DMS79 (cell line): ENCODE measurements at places on chromosomes 12 and 14.

DNA sequence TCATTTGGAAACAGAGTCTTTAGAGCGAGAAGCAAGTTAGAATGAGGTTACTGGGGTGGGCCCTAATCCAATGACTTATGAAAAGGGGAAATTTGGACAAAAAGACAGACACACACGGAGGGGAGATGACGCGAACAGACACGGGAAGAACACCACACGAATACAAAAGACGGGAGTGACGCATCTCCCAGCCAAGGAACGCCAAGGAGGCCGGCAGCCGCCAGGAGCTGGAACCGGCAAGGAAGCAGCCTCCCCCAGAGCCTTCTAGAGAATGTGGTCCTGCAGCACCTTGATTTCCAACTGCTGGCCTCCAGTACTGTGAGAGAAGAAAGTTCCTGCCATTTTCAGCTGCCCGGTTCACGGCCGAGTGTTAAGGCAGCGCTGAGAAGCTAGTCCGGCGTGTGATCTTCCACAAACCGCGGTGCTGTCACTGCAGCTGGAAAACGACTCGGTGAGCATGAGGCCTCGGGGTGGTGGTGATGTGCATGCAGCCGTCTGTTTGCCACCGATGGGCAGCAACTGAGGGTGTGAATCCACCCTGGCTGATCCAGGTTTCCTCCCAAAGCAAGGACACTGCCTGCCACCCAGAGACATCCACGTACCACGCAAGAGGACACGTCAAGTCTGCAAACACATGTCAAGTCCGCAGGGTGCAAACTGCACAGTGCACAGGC is 124.5 kb downstream of the NCOR2 start:
- DNase-seq, result no peak

- no peak for DNase-seq
Observed at GRCh38 chr12:26196421-26196716, 996 bp downstream of the SSPN start.

DNA sequence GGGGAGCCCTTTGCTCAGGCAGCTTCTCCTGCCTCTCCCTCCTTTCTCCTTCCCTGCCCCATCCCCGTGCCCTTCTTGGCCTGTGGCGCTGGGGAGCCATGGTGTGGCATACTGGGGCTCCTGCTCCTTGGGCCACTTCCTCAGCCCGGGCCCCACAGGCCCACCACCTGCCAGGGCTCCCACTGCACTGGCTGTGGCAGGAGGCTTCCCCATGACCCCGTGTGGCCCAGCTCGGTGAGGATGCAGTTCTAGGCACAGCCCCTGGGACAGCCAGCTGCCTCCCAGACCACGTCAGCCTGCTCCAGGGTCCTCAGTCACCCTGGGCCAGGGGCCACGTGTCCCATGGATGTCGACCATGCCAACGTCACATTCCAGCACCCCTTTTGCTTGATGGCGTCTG is 13.0 kb upstream of the AMN start:
- DNase-seq, result no peak

- peak; percentile 78 for DNase-seq
Observed at GRCh38 chr14:61569812-61570548, 125.3 kb upstream of the HIF1A start.

- DNase-seq, result peak; percentile 32
Observed at GRCh38 chr12:104520242-104520900, 63.6 kb downstream of the CHST11 start.

DNA sequence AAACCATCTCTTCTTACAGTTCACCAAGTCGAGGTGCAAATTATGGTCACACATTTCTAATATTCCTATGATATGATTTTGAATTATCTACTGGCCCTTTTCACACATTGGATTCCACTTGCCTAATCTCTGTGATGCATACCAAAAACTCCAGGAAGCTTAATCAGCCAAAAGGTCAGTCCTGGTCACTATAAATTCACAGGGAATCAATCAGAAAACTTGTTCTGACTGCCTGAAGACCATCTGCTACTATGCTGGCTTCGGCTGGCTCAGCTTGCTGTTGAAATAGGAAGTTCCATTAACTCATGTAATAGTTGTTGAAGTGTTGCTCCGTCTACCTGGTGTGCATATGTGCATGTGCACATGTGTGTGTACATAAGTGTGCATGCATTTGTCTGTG is 142.8 kb upstream of the FLRT2 start:
- no peak for DNase-seq

- DNase-seq, result no peak
Observed at GRCh38 chr12:51548241-51548640, 42.8 kb upstream of the SCN8A start.

GRCh38 chr12:130754234-130754901 is 38.3 kb upstream of the RIMBP2 start:
- no peak for DNase-seq

GRCh38 chr14:78048120-78048519 is 122.1 kb upstream of the NRXN3 start:
- DNase-seq, result no peak

DNA sequence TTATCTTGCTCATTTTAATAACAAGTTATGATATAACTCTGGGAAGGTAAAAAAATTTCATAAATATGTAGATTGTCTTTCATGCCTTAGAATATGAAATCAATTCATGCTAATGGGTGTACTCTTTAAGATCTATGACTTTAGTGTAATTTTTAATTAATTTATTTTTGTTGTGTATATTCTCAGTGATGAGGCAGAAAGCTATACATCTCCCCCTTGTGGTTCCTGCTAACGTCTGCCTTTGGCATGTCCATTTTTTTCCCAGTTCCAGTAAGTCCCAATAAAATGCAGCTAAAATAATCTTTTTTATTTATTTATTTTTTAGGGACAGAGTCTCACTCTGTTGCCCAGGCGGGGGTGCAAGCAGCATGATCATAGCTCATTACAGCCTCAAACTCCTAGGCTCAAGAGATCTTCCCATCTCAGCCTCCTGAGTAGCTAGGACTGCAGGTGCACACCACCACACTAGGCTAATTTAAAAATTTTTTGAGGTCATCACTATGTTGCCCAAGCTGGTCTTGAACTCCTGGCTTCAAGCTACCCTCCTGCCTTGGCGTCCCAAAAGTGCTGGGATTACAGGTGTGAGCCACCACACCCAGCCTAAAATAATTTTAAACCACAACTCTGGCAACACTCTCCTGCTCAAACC is 3.3 kb upstream of the CHURC1 start:
- no peak for DNase-seq

GRCh38 chr12:41709012-41709411 is 435.7 kb downstream of the GXYLT1 start:
- no peak for DNase-seq

DNA sequence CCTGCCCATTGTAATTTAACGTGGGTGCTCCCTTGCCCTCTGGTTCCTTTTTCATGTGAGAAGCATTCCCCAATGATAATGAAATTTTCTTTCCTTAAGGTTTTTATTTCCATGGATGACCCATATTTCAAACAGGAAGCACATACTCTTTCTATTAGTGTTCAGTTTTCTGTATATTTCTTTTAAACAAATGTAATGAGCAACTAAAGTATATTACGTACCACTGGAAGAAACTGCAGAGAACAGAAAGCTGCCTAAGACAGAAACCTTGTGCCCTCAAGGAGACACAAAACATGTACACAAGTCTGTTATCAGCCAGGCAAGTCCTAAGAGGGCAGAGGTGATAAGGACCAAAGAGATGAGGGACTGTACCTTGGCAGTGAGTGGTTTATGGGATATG is 414.9 kb downstream of the ETNK1 start:
- DNase-seq, result no peak

DNA sequence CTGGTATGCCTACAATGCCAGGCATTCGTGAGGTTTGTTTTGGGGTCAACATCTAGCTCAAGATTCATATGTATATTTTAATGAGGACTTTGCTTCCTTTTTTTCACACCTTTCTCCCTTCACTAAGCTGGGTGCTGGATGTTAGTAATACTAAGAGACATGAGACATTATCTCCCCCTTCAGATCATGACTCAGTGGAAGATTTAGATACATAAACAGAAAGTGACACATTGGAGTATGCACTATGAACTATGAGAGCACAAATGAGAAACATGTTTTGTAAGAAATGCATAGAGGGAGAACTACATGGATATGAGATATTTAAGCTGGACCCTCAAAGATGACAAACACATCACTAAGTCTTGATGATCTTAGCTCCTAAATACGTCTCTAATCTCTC is 286.3 kb downstream of the RPAP3 start:
- no peak for DNase-seq

- DNase-seq, result no peak
Observed at GRCh38 chr12:52772188-52772587, 5.0 kb downstream of the KRT76 start.

DNA sequence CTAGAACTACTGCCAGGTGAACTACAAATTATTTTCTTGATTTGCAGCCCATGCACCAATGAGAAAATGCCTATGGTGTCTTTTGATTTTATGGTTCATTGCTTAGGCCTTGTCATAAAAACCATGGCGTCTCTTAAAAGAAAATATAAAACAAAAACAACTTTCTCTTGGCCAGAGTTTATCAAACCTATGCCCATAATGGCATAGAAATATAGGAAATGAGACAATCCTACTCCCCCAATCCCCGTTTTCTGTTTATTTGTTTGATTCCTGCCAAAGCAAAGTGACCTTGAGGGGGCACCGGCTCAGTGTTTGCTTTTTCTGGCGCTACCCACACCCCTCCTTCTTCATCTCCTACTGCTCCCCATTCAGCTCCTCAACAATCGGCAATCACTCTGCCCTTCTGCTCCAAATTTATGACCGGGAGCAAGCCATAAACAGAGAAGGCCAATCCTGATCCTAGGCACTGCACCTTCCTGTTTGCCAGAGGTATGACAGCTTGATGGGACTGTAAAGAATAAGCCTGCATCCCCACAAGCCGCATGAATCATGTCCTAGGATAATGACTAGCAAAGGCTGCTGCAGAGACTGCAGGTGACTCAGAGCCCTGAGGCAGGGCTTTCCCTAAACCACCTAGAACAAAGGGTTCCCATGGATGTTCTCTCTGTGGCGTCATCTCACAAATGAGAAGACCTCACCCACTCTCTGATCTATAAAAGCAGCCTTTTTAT is 874.9 kb downstream of the NRXN3 start:
- no peak for DNase-seq

- no peak for DNase-seq
Observed at GRCh38 chr12:92186038-92186470, 40.4 kb upstream of the BTG1 start.

DNA sequence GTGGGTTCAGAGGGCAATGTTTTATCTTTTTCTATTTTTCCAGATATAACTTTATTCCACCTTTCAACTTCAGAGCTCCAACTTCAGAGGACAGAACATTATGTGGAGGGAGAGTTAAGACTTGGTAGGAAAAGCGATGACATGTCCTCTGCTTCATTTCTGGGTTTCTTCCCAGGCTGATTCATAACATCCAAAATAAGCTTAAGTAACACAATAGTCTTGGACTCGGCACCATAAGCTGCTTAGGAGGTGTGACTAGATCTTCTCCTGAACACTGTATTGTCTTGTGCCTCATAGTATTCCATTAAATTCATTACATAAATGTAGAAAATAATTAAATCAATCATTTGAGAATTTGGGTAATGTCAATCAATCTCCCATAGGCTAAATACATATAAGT is 95.5 kb upstream of the PDE3A start:
- DNase-seq, result no peak

DNA sequence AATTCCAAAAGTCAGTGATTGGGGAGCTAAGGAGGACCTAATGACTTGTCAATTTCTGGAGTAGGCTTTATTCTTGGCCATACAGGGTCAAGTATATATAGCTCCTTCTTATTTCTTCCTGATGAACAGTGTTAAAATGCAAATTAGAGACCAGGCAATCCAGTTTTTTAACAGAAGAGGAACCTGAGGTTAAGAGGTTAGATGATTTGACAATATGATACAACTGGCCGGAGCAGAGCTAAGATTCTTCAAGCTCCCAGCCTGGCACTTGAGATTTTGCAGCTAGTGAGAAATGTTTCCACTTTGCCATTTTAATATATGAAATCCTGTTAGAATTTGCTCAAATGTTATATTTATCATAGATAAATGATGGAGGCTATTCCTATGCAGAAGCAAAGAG is 204.0 kb downstream of the SSPN start:
- DNase-seq, result no peak

GRCh38 chr12:70664465-70664881 is 27.2 kb upstream of the PTPRB start:
- no peak for DNase-seq

DNA sequence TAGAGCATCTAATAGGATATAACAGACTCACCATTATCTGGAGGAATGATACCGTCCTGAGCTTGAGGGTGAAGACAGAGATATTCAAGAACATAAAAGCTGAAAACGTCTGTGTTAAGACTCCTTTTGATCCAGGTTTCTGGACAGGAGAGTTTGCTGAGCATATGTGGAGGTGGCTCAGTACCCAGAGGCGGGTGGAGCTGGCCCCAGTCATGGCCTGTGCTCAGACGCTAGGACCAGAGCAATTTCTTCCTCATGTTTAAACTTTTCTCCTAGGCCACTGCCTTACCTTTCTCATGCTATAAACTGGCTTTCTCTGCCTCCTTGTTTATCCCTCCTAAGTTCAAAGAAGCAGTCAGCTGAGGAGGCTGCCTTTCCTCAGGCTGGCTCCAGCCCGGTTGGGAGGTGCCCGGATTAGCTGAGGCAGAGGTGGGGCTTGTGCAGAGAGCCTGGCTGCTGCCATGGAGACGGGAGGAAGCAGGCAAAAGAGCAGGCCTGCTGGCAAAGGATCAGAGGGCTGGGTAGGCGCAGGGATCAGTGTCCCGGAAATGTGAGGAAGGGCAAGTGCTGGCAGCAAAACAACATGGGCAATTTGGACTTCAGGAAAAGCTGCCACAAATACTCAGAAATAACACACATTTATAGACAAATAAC is 13.7 kb downstream of the COA8 start:
- peak; percentile 79 for DNase-seq

DNA sequence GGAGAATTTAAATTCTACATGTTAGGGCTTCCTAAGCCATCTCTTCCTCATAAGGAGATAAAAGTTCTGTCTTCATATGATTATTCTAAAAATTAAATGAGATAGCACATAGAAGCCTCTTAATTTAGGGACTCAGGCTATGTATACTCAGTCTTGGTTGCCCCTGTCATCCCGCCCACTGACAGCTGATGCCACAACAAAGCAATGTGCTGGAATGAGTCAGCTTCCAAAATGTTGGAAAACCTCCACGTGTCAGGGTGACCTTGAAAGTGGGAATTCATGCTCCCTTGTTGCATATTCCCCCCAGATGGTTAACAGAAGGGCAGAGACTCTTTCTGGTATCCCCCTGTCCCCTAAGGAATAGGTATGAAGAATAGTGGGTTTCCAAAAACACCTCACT is 238.0 kb upstream of the DDHD1 start:
- DNase-seq, result no peak

- peak; percentile 55 for DNase-seq
Observed at GRCh38 chr14:93318927-93319326, 13.9 kb downstream of the BTBD7 start.

DNA sequence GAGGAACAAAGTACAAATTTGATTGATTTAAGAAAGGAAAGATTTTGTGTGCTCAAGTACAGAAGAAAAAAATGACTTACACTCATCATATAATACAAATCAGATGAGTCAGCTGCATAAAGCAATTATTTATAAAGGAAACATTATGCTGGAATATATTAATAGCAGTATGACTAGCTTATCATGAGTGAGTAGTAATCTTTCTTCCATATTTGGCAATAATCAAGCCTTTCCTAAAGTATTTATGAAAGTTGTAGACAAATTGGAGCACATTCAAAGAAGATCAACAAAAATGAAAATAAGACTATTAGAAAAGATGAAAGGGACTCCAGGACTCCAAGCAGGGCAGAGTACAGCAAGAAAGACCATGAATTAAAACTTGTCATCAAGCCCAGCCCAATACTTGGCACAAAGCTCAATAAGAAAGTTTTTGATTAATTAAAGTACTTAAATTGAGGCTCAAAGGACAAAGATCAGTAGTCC is 32.8 kb downstream of the CCER1 start:
- DNase-seq, result no peak

- no peak for DNase-seq
Observed at GRCh38 chr14:57848353-57848752, 17.5 kb downstream of the SLC35F4 start.
